ENCODE measurements at places on chromosomes 7 and 10.

DNA sequence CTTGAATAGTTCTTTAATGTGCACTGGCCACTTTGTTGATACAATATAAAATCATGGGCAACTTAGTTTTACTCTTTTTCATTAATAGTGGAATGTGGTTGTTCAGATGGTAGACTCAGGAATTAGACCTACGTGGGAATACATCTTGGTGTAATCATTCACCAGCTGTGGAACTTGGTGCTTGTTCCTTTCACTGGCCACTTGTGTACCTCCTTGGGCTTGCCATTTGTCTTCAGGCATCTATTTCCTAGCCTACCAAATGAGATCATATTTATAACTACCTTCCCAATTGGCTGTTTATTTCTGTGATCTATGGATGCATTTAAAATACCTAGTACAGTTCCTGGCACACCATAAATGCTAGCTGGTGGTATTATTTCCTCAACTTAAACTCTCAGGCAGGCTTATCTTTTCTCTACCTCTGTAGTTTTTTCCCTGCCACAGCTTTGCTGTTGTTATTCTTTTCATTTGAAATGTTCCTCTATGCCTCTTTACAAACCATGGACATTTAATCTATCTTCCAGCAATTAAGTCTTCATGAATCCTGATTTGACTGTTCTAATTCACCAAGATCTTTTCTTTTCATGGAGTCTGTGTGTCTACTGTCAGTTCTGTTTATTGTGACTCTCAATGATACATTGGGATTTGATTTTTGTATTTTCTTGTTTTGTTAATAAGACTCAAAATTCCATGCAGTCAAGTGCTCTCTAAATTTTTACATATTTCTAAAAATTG is 113.0 kb downstream of the ADAM22 start:
- peak; percentile 22 for DNase-seq

DNA sequence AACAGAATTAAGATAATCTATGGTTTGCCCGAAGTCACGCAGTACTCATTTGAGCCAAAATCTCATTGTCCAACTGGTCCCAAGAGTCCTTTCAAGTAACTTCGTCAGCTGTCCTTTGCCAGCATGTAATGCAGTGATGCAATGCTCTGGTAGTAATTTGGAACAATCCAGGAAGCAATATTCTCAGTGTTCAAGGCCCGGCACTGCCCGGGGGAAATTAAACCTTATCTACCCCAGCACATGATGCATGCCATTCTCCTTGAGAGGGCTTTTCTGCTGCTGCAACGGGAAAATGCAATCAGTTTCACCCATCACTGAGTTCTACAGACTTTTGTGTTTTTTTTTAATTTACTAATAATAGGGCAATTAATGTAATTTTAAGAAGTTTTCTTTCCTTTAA is 77.6 kb upstream of the NME8 start:
- peak; percentile 75 for DNase-seq

GRCh38 chr7:67654642-67655041 is 658.0 kb downstream of the TYW1 start:
- DNase-seq = no peak

- DNase-seq = no peak
Observed at GRCh38 chr10:60914690-60915141, 29.3 kb downstream of the RHOBTB1 start.

DNA sequence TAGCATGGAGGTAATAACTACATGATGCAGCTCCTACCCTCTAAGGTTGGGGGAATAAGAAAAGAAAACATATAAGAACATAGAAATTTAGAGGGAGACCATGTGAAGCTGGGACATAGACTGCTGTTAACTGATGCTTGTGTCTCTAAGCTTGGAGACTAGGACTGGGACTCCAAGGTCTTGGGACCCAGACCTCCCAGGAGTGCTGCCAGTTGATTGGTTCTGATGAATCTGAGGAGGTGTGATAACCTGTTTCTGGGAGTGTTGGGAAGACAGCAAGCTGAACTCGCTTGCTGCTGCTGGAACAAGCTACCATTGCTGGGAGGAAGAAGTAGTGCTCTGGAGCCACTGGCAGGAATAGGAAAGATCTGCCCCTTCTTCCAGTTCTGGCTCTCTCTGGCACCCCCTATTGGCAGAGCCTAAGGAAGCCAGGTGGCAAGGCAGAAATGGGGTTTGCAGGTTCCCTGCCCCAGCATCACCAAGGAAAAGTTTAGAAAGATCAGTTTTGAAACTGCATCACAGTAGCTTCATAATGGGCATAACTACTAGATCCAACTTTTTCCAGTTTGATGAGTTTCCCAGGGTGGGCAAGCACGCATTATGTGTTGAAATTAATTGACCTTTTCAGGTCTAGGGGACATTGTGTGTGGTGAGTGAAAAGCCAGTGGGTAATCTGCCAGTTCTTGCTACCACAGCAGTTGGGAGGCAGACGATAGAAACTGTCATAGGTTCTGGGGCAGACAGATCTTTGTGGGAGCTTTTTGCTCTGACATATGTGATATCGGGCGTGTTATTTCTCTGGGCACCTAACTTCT is 140.7 kb downstream of the SND1 start:
- peak; percentile 58 for DNase-seq

DNA sequence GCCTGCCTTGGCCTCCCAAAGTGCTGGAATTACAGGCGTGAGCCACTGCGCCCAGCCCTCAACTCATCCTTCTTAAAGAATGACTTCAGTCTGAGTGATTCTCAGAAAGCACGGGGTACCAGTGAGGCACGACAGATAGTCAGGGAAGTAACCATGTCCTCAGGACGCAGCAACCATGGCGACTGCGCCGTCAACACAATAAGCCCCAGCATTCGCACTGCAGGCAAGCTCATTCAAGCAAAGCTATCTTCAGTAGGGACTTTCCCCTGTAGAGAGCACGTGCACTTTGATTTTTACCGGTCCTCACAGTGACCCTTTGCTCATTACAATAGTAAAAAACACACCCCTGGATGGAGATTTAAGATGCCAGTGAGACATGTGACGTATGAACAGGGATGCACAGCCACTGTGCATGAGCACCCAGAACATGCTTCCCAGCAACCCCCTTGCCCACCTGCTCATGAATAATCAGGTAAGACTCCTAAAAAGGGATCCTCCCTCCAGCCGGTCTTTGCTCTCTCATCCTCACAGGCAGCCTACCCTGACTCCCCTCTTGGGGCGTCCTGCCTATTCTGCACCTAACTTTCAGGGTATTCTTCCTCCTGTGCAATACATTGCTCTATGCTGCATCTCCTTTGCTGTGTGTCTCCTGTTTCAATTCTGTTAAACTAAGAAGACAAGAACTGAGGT is 9.1 kb downstream of the WDR86 start:
- DNase-seq = no peak

- no peak for DNase-seq
Observed at GRCh38 chr10:96360766-96361165, 2.0 kb upstream of the OPALIN start.

DNA sequence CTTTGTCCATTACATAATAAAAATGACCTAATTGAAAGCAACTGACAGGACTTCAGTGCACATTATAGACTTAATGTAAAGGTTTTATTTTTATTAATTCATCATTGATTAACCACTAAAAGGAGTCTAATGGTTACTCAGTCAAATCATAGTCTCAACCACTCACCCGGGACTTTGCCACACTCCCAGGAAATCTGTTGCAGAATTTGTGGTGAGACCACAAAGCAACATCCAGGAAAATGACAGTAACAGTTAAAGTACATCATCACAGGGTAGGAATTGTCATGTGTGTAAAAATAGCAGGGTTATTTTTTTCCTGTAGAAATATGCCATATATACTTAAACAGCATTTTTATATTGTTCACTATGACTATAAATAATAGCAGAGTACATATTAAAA is 6.3 kb upstream of the HGF start:
- DNase-seq = no peak

DNA sequence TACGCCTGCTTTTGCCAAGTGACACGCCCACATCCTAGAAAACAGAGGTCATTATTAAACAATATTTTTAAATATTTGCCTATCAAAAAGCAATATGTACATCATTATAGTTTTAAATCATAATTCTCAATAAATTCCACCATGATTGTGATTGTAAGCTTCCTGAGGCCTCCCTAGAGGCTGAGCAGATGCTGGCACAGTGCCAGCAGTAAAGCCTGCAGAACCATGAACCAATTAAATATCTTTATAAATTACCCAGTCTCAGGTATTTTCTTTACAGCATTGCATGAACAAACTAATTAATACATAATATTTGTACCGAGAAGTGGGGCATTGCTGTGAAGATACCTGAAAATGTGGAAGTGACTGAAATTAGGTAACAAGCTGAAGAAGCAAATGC is 174.7 kb upstream of the TMEM196 start:
- DNase-seq = no peak

DNA sequence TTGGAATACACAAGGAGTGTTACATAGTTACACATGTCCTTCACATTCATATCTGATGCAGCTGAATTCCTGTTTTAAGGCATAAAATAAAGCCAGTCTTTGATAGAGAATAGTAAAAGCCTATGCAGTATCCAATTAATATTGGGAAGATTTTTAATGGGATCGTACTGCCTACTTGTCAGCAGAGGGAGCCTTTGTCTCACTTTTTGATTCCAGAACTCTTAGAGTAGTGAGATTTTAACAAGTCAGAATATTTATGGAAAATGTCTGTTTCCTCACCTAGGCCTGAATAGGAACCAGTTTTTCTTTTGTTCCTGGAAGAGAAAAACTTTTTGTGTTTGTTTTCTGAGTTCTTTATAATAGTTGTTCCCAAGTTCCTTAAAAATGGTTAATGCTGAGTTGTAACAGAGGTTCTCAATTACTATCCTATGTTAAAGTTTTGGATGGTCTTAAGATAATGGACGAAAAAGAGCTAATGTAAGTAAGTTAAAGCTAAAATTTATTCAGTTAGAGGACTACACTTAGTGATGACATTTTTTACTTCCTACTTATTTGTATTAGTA is 114.0 kb downstream of the BBS9 start:
- peak; percentile 71 for DNase-seq

- peak; percentile 62 for DNase-seq
Observed at GRCh38 chr7:137975221-137975620, 26.7 kb downstream of the CREB3L2 start.

DNA sequence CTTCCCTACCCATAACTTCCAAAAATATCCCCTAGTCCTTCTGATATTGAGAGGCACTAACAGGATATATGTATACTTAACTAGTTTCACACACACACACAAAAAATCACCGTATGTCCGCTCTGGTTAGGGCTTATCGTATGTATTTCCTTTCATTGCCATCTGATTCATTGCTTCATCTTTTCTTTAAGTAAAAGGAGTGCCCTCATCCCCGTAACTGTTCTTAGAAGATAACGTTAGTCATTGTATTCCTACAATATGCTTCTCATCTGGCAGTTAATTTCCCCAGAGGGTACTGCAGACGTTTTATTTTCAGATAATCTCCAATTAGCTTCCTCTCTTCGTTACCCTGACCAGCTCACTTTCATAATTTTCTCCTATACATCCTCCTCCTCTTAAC is 37.3 kb downstream of the NRCAM start:
- DNase-seq = peak; percentile 93

DNA sequence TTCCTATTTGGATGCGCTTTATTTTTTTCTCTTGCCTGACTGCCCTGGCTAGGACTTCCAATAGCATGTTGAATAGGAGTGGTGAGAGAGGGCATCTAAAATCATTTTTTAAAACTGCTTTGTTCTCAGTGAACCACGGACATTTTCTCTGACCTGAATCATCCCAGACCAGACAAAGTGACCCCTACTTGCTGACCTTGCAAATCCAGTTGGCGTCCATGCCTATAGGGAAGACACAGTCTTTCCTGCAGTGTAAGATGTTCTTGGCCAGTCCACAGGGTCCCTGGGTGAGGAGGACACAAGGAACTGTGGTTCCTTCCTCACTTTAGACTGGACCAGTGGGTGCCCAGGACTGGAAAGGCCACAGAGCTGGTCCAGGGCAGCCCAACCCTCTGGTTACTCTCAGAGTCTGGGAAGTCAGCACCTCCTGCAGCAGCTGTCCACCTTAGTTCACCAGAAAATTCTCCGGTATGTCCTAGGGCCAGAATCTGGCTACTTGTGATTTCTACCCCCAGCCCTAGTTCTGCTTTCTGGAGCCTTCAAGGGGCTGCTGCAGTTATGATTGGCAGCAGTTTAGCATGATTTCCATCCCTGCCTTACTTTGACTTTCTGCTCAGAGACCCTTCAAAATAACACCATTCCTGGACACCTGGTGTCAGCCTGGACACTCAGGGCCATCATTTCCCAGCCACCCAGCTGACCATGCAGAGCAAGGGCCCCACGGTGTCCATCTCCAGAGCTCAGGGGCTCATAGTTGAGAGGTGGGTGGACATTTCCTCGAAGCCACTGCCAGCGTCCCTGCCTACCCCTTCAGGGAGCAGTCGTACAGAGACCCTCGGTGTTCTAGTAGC is 19.3 kb downstream of the VIPR2 start:
- DNase-seq = no peak

DNA sequence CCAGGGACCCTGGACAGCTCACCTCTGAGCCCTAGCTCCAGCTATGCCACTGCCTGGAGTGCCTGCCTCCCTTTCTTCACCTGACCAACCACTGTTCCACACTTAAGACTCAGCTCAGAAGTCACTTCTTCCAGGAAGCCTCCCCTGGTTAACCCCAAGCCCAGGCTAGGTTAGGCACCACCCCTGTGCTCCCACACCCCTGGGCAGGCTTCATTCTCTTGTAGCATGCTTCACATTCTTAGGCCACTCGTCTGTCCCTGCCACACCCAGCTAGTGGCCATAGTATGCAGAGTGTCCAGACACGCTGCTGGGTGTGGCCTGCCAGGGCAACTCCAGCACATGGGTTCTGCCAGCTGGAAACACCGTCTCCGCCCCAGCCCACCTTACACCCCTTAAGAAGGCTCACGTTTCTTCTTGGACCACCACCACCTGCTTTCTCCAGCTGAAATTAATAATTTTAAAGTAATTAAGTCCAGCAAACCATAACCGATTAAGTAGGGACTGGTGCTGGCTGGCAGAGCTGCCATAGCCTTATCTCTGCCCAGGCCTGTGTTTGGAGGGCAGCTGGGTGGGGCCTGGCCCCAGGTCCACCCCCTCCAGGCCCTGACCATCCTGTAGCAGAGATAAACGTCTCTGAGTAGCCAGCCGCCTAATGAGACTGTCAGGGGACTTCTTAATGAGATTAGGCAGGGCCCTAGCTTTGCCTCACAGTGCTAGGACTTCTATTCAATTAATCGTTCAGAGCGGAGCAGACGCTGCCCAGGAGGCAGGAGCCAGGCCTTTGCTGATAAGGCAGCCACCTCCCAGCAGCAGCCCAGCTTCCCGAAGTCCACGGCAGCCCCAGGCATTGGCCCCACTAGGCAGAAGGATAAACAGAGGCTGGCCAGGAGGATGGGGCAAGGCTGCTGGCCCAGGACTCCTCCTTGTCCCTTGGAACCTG is 20.5 kb downstream of the GRID1 start:
- peak; percentile 42 for DNase-seq

- no peak for DNase-seq
Observed at GRCh38 chr10:130392031-130392430, 255.8 kb downstream of the GLRX3 start.

DNA sequence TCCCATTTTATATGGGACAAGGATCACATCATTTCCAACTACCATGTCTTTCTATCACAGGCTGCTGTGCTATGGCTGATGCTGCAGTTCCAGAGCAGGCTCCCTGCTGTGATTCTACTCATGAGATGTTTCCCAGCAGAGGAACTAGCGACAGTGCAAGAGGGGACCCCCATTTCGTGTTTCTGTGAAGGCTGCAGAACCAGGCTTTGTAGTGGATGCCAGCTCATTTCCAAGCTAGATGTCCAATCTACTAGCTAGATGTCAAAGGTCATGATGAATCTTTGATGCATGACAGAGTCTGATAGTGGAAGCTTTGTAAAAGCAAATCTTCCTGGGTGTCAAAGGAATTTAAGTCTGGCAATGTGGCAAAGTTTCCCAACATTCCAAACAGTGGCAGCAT is 21.2 kb upstream of the MYO3A start:
- DNase-seq = no peak
